Lung (tissue), 17 donors: ENCODE measurements at places on chromosomes 7 and 10. TPM values are rescaled to one million over a fixed set of nuclear protein-coding genes. Genes with fewer than 3 reads are reported as not detected.
A peak's percentile ranks its signal among the peaks of the same experiment; 100 is the strongest.

- DNase-seq = no peak
Measured at GRCh38 chr7:122597277-122597676, 101.6 kb downstream of the RNF133 start.

DNA sequence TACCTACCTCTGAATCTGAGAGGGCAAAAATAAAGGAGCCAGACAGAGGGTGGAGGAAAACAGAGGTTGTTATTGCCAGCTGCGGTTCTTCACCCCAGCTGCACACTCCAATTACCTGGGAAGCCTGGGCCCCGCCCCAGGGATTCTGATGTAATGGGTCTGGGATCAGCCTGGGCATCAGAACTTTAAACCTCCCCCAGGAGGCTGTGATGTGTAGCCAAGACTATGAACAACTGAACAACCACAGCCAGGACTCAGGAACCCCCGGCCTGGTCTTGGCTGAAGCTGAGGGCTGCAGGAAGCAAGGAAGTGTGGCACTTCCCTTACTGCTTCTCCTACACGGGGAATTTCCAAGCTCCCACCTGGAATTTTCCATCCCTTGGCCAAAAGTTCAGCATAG is 89.3 kb downstream of the HIP1 start:
- DNase-seq = no peak

DNA sequence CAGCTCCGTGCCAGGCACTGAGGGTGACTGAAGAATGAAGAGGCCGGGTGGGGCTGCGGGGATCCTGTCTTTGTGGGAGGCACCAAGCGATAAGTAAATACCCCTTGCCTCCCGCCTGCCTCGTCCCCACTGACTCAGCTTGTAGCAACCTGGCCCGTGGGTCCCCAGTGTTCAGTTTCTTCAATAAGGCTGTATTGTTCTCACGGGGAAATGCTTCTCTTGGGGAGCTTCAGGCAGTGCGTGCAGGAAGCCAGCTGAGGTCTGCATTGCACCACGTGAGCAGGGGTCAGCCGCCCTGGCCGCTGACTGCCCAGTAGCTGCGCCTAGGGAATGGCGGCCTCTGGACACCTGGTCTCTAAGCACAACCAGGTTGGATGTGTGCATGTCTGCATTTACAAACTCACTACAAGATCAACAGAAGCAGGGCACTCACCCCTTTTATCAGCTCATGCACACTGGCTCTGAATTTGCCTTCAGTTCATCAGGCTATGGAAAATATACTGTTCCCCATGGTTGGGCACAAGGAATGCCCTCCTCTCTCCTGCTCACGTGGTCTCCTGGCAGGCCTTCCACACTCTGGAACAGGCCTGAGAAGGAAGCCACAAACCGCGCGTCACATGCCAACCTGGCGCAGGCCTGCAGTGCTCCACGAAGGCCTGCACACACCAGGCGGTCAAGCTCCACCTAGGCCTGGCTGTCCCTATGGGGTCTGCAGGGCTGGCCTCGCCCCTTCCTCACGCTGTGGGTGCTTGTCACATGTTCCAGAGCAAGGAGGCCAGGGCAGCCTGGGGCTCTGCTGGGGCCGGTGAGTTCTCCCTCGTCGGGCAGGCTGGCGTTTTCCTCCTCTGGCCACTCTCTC is 135.7 kb upstream of the RNF32 start:
- no peak for DNase-seq

GRCh38 chr10:85145966-85146365 is 817.6 kb downstream of the CCSER2 start:
- DNase-seq = no peak

GRCh38 chr10:20995123-20995987 is 98.2 kb upstream of the NEBL start:
- DNase-seq = peak; percentile 49

DNA sequence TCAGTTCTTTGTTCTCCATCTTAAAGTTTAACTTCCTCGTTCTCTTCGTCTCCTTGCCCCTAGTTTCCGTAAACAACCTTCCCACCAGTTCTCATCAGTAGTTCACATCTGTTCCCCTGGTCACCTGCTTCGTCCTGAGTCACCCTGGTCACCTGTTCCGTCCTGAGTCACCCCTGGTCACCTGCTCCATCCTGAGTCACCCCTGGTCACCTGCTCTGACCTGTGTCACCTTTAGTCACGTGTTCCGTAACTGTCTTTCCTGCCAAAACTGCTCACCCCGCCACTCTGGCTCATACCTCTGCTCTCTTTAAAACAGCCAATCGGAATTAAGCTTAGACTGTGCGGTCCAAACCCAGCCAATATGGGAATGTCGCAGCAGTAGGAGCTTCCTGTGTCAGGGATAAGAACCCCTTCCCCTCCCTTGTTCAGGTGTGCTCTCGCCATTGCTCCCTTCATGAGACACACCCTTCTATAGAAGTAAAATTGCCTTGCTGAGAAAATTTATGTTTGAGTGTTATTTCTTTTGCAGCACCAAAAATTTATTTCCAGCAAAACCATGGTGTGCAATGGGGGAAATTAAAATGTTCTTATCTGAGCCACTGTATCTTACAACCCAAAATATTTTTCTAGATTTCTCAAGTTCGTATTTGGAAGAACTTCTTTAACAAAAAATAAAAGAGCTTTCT is 112.2 kb downstream of the VIM start:
- DNase-seq = no peak

- DNase-seq = no peak
Measured at GRCh38 chr10:44357023-44357540, 27.8 kb downstream of the CXCL12 start.

DNA sequence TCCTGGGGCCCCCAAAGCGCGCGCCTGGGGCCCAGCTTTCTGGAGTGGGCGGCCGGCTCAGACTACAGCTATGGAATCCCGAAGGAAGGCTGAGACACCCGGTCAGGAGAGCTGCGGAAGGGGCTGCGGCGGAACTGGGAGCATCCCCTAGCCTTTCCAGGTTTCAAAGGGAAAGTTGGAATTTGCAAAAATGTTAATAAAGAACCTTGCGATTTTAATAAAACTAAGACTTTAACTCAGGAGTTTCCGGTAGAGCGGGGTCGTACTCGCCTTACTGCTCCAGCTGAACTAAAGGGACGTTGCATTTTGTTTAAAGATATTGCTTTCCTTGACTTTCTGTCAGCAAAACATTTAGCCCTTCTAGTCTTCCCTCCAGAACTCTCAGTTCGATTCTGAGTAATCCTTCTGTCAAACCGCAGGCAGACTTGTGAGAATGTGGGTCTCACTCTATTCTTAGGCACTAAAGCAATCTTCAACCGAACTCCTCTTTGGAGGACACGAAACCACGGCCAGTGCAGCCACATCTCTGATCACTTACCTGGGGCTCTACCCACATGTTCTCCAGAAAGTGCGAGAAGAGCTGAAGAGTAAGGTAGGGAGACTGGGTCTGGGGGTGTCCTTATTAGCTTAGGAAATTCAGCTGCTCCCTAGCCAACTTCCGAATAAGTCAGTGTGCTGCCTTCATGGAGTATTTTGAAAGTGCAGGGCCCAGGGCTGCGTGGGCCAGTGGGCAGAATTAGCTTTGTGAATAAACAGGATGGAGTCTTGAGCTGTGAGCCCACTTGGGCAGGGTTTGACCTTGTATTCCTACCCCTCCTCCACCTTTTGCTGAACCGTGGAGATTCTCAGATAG is 1.9 kb downstream of the CYP26A1 start:
- no peak for DNase-seq

DNA sequence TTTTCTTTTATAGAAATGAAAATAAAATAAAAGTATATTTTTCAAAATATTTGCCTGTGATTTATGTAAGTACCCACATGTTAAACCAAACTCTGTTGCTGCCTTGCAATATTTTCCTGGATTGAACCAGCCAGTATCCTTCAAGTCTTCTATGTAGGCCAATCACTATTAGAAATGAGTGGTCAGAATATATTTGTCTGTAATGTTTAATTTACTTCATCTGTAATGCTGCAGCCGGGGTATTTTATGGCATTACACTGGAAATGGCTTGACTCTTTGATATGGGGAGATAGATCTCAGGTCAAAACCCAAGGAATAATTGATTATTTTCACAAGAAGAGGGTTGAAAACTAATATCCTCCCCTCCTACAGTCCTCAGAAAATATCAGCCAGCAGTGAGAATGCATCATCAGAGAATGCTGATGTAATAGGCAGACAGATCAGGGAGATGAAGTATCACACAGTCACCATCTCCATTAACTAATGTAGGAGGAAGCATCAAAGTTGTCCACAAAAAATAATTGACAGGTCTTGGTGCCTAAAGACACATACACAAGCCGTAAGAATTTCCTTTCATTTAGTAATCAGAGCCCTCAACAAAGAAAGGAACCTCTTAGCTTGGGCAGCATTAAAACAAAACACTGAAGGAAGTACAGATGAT is 82.5 kb downstream of the VWDE start:
- DNase-seq = no peak

DNA sequence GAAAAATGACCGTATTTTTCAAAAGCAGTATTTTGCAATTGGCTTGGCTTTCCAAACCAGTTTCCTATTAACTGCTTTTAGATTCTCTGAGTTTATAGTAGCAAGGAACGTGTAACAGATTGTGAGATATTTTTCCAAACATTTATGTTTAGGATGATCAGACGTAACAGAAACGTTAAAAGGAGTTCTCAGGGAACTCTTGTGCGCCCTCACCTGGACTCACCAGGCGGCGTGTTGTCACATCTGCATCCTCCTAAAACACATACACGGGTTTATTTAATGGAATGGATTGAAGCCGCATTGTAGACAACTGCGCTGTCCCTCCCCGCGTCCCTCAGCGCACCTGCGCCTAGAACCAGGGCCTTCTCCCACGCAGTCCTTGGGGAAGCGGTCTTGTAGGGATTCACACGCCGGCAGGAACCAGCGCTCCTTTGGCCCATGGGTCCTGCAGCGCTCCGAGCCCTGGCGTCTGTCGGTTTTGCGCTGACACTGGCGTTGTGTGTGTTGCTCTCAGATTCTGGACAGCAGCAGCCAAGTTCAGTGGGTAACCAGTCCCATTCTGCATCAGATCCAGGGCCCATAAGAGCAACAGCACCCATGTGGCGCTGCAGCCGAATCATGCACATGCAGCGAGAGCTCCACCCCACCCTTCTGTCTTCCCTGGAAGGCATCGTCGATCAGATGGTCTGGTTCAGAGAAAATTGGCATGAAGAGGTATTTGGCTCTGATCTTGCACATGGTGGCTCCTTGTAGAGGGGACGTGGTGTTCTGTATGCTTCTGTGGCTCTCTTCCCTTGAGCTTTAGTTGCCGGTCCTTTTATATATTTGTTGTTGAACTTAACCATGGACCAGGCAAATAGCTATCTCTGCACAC is 114.9 kb downstream of the TRRAP start:
- DNase-seq = no peak

DNA sequence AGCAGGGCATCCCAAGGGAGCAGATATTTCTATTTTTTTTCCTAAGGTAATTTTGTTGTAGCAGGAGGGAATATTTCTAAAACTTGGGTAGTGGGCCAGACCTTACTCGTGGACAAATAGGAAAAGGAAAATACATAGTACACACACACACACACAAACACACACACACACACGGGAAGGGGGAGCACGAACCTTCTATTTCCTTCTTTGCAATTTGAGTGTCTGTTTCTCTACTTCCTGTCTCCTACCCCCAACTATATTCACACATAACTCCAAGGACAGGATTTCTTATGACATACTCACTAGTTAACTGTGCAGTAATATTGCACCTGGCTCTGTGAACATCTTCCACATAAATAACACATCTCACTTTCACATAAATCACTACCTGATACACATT is 4.4 kb downstream of the LDB1 start:
- DNase-seq = peak; percentile 12

DNA sequence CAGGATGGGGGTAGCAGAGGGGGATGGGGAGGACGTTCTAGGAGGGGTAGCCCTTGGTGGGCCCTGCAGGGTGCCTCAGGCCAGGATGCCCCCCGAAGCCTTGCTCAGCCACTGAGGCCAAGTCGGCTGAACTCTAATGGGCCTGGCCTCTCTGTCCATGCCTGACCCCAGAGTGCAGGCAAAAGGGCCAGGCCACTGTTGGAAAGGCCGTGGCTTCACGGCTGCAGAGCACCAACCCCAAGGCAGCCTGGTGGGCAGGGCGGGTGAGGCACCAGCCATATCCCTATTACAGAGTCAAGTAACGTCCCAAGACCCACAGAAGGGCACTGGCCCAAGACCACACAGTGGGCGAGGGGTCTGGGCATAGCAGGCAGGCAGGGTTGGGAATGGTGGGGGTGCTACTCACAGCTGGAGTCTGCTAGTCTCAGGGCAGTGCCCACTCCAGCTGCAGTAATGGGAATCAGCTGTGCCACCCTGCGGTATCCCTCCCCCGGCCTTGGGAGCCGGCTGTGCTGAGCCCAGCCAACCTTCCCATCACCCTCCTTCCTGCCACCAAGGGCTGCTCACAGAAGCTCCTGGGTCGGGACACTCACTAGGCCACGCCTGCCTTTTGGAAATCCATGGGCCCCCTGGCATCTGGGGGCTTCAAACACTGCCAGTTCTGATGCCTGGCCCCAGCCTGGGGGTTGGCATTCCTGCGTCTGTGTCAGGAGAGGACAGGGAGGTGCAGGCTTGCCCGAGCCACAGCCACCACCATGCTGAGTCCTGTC is 4.0 kb upstream of the LFNG start:
- no peak for DNase-seq

DNA sequence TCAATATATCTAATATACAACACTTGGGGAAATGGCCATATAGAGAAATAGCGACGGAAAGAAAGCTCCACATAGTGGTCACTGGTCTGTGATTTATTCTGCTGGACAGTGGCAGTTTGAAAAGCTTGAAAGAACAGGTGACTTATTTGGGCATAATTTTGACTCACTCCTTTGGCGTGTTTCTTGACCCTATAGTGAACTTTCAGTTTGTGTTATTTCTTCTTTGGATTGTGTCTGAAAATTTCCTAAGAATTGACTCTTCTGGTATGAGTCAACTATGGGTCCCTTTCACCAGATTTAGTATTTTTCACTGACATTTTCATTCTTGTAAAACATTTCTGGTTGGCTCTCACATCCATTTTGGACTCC is 25.8 kb upstream of the IMMP2L start:
- DNase-seq = no peak

- no peak for DNase-seq
Measured at GRCh38 chr7:139889186-139889871, 60.3 kb downstream of the TBXAS1 start.

- peak; percentile 75 for DNase-seq
Measured at GRCh38 chr10:91163269-91163868, 57.1 kb upstream of the PCGF5 start.

DNA sequence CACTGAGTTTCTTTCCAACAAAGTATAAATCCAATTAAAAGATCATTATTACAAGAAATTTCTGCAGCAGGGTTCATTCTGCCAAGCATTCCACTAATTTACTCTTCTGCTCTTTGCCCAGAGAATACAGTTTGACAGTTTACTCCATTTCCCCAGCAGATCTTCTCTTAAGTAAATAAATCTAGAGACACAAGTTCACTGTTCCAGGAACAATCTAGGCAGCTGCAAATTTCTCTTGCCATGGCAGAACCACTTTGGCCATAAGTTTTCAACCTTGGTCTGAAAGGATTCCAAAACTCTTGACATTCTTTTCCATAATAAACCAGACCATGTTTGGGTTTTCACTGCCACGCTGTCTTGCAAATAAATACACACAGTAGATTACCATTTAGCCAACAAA is 11.5 kb downstream of the RGS10 start:
- peak; percentile 82 for DNase-seq

HTR5A gene
- not detected for total RNA-seq

RBP4 gene
- not detected for total RNA-seq

PDGFA gene
- 40.6 TPM for total RNA-seq

SFRP4 gene
- total RNA-seq = 5.3 TPM

CPA1 gene
- 0.80 TPM for total RNA-seq

GPR15LG gene
- total RNA-seq = not detected

TWIST1 gene
- 0.74 TPM for total RNA-seq

MMD2 gene
- total RNA-seq = not detected

JCAD gene
- 93.7 TPM for total RNA-seq

TAS2R3 gene
- 2.2 TPM for total RNA-seq

GFRA1 gene
- 2.1 TPM for total RNA-seq

NKX6-2 gene
- total RNA-seq = not detected
